Cortex of kidney (tissue), 1 donor: ENCODE measurements at places on chromosomes 7 and 10.

DNA sequence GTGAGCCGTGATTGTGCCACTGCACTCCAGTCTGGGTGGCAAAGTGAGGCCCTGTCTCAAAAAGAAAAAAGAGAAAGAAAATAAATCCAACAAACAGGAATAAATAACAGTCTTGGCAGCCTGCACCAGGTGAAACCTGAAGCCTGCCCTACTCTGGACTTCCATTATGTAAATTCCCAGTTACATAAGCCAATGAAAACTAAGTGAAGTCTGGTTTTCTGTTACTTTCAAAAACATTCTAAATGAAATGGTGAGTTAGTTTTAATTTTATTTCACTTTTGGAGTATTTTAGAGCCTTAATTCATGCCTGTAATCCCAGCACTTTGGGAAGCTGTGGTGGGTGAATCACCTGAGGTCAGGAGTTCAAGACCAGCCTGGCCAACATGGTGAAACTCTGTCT, 22.5 kb upstream of the HIBADH start:
- DNase-seq = no peak

GRCh38 chr7:51477323-51477722, 160.7 kb upstream of the COBL start:
- no peak for DNase-seq

DNA sequence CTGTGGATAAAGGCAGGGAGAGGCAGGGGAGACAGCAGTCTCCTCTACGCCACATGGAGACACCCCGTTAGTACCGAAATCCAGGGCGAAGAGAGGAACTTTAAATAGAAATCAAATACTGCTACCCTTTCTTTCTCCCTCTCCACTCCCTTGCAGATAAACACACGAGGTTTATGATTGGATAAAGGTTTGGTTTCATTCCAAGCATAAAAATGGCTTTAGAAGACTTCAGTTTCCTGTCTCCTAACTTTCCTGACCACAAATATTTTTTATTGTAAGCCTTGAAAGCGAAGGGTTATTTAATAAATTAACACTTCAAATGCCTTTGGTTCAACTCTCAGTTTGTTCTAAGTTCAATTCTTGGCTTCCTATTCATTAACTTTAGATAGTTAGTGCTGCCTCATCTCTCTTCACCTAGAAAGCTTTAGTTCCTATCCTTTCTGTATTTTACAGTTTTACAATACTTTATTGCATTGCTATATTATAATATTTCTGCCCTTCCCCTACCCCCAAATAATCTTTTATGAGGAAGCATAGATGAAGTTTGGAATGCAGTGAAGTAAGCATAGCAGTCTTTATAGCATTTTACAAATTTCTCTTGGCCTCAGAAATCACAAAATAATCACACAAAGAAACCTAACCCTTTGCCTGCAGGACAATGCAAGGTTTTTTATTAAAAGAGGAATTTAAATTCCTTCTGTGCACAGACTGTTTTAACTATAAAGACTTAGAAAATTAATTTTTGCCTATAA, 31.5 kb upstream of the ARID5B start:
- DNase-seq = no peak

GRCh38 chr10:10092581-10092980, 925.1 kb upstream of the CELF2 start:
- no peak for DNase-seq
